ENCODE measurements at places on chromosomes 2 and 18. TPM values are rescaled to one million over a fixed set of nuclear protein-coding genes. Genes with fewer than 3 reads are reported as not detected.

DSG4 gene
- total RNA-seq: not detected

MFSD2B gene
- total RNA-seq: 0.59 TPM

ZSWIM2 gene
- not detected for total RNA-seq

GALNT5 gene
- 9.5 TPM for total RNA-seq

XPO1 gene
- 99.3 TPM for total RNA-seq

NOTO gene
- not detected for total RNA-seq

All from bronchus fibroblast of lung (primary cell).